GOT3 (cell line): ENCODE measurements at places on chromosomes 5 and 9.

DNA sequence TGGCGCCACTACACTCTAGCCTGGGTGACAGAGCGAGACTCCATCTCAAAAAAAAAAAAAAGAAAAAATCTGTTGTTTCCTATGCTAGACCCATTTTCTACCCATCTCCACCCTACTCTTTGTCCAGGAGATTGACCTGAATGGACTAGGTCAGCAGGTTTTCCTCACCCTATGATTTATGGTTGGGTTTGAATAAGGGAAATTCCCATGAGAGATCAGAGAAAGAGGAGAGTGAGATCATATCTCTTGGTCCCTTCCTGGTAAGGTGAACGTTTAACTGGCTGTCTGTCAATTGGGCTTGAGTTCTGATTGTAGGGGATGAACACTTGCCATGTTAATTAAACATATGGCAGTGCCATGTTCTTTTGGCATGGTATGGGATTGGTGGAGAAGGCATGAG is 387.4 kb downstream of the MAN2A1 start:
- DNase-seq, result no peak

DNA sequence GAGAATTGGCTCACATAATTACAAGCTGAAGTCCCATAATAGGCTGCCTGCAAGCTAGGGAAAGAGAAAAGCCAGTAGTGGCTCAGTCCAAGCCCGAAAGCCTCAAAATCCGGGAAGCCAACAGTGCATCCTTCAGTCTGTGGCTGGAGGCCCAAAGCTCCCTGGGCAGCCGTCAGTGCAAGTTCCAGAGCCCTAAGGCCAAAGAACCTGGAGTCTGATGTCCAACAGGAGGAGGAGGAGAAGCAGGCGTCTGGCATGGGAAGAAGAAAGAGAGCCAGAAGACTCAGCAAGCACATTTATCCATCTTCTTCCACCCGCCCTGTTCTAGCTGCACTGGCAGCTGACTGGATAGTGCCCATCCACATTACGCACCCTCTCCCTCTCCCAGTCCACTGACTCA is 213.4 kb downstream of the GAS1 start:
- no peak for DNase-seq

- DNase-seq, result no peak
These were observed 11.7 kb downstream of the CER1 start for GRCh38 chr9:14710804-14711203.

GRCh38 chr5:133219296-133219695 is 167.5 kb downstream of the HSPA4 start:
- DNase-seq, result no peak

GRCh38 chr5:33531824-33532223 is 91.1 kb downstream of the TARS1 start:
- no peak for DNase-seq

- DNase-seq, result no peak
These were observed 3.0 kb upstream of the CDX1 start for GRCh38 chr5:150163547-150164059.

- DNase-seq, result no peak
These were observed 115.2 kb downstream of the ADAMTS2 start for GRCh38 chr5:179230061-179230461.

DNA sequence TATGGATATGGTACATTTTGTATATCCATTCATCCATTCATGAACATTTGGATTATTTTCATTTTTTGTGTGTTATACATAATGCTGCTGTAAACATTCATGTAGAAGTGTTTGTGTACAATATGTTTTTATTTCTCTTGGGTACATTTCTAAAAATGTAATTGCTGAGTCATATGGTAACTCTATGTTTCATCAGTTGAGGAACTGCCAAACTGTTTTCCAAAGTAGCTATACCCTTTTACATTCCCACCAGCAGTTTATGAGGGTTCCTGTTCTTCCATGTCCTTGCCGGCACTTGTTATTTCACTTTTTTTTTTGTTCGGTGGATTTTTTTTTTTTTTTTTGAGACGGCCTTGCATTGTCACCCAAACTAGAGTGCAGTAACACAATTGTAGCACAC is 54.0 kb upstream of the MCCC2 start:
- no peak for DNase-seq

DNA sequence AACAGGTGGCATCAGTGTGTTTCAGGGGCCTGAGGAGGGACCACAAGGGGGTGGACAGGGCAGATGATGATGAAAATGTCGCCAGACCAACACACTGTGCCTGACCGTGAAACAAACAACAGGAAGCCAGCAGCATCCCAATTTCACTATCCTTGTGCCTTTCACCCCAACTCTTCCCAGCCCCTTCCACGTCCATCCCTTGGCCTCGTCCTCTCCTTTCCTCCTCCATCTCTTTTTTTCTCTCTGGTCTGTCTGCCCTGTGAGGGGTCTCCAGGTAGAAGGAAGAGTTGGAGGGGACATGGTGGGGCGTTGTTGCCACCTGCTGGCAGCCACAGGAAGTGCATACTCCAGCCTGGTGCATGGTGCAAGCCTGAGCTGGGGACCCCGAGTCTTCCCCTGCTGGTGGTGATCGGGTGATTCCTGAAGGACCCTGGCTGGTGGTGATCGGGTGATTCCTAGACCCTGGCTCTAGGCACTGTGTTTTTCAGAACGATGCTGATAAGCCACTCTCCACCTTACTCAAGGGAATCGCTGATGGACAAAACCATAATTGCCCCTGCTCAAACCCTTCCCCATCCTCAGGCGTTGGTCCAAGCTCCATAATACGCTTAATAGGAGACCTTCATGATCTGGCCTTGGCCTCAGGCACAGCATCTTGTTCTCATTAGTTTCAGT is 21.7 kb upstream of the NSD1 start:
- DNase-seq, result no peak

DNA sequence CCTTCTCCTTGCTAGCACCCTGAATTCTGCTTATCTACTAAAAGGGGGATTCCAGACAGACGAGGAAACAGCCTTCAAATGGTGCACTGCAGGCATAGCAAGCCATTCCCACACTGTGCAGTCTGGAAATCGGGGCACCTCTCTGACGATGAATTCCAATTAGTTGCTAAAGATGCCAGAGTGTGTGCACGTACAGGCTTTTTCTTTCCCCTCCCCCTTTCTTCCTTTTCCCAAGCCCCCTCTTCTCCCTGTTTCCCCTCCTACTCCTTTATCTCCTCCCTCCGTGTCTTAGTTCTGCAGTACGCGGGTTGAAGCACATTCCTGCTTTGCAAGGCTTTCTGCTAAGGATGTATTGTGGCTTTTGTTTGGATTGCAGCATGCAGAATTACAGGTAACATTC is at the start of gene GPR21:
Gene GPR21 (plus strand): TSS at position 316 of the 400 bp plus-strand sequence. CDS start 900 bp downstream, outside the sequence.
- DNase-seq, result no peak

DNA sequence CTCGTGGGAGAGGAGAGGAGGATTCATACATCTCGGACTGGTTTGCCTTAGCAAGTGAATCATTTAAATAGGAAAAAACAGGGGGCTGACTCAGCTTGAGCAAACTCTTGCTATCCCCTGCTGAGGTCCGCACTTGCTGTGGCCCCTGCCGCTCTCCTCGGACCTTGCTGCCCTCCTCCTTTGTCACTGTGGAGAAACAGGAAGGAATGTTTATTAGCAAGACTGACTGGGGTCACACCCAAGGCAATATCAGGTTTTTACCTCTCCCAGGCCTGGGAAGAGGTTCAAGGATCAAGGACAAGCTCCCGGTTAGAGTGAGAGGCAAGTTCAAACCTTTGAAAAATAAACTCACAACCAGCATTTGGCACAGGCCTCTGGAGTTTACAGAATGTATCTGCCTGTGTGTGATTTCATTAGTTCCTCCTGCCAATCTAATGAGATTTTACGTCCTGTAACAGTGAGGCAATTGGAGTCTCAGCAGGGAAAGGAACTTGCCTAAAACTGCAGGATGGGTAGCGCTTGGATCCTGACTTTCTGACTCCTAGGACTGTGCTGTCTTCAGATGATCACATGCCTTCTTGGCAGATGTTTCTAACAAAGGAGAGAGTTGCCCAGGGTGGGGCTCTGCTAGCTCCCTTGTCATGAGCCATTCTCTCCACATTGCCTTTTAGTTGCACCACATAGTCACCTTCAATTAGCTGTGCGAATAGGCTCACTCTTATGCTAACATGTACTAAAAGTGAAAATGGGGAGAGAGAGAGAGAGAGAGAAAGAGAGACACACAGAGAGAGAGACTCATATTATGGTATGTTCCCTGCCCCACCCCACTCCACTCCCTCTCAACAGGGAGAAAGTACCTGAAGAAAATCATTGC is 108.6 kb upstream of the CDKN2B start:
- no peak for DNase-seq

GRCh38 chr9:120714846-120715388 is 647 bp upstream of the MEGF9 start:
- no peak for DNase-seq

- DNase-seq, result no peak
These were observed 29.4 kb upstream of the GDA start for GRCh38 chr9:72119853-72120252.

GRCh38 chr5:117738571-117738970 is 1163.9 kb upstream of the SEMA6A start:
- no peak for DNase-seq

DNA sequence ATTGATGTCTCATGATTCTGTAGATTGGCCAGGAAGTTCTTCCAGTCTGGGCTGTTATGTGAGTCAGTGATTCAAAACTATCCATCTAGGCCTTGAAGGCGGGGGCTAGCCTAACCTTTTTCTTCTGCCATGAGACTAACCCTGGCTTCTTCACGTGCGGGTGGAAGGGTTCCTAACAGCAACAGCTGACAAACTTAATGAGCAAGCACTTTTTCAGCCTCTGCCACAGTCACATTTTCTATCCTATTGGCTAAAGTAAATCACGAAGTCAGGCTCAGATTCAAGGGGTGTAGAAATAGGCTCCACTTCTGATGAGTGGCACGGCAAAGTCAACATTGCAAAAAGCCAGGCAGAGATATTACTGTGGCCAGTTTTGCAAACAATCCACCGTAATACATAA is 68.4 kb downstream of the STK32A start:
- no peak for DNase-seq

GRCh38 chr9:133730994-133731715 is 7.0 kb downstream of the SARDH start:
- no peak for DNase-seq

- DNase-seq, result no peak
These were observed 52.1 kb upstream of the CCNG1 start for GRCh38 chr5:163385271-163385670.

- no peak for DNase-seq
These were observed 884 bp upstream of the EGFLAM start for GRCh38 chr5:38257308-38258041.

DNA sequence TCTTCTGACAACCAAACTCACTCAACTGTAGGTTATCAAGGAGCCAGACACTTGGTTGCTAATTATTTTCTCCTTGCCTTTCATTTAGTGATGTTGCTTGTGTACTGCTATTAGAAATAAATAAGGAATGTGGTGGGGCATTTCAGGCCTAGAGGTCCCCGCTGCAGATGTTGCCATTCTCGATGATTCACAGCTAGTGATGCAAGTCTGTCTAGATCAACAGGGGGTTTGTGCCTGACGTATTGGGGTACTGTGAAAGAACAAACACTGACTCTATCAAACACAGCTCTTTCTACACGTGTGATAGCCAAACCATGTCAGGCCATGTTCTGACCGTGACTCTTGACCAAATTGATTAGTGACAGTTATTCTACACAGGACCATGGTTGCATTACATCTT is 144.7 kb downstream of the OSTF1 start:
- no peak for DNase-seq

DNA sequence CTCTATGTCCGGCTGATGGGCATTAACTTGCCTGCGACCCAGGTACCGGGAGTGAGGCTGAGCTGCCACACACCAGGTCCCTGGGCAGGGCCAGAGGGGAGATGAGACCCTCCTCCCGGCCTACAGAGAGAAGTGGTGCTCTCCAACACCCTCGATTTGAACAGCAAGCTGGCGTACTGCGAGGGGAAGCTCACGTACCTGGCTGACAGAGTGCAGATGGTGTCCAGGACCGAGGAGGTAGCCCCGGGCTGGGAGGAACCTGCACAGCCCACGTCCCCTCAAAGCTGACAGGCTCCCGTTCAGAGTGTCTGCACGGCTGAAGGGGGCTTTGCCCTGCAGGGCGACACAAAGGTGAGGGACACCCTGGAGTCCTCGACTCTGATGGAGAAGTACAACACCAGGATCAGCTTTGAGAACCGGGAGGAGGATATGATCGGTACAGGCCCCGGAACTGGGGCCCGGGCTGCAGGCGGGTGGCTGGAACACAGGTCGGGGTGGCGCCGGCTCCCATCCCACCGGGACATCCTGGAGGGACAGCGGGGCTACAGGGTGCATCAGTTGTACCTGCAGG is 1.0 kb upstream of the RABL6 start:
- DNase-seq, result no peak

DNA sequence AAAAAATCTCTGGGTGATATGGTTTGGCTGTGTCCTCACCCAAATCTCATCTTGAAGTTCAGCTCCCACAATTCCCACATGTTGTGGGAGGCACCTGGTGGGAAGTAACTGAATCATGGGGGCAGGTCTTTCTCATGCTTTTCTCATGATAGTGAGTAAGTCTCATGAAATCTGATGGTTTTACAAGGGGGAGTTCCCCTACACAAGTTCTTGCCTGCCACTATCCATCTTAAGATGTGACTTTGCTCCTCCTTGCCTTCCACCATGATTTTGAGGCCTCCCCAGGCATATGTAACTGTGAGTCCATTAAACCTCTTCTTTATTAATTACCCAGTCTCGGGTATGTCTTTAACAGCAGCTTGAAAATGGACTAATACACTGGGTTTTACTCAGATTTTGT is 513.9 kb downstream of the TLE4 start:
- DNase-seq, result no peak
